EL (cell line): ENCODE measurements at places on chromosomes 13 and 19.

- DNase-seq, result no peak
Measured at GRCh38 chr19:42421101-42421500, 6.1 kb downstream of the LIPE start.

GRCh38 chr13:30730526-30730925 is 4.8 kb upstream of the ALOX5AP start:
- no peak for DNase-seq

- DNase-seq, result no peak
Measured at GRCh38 chr13:73142071-73142470, 83.3 kb downstream of the KLF5 start.

- no peak for DNase-seq
Measured at GRCh38 chr13:76762721-76763120, 123.5 kb downstream of the KCTD12 start.

GRCh38 chr19:44303976-44304568 is 753 bp downstream of the ZNF235 start:
- peak; percentile 54 for DNase-seq

DNA sequence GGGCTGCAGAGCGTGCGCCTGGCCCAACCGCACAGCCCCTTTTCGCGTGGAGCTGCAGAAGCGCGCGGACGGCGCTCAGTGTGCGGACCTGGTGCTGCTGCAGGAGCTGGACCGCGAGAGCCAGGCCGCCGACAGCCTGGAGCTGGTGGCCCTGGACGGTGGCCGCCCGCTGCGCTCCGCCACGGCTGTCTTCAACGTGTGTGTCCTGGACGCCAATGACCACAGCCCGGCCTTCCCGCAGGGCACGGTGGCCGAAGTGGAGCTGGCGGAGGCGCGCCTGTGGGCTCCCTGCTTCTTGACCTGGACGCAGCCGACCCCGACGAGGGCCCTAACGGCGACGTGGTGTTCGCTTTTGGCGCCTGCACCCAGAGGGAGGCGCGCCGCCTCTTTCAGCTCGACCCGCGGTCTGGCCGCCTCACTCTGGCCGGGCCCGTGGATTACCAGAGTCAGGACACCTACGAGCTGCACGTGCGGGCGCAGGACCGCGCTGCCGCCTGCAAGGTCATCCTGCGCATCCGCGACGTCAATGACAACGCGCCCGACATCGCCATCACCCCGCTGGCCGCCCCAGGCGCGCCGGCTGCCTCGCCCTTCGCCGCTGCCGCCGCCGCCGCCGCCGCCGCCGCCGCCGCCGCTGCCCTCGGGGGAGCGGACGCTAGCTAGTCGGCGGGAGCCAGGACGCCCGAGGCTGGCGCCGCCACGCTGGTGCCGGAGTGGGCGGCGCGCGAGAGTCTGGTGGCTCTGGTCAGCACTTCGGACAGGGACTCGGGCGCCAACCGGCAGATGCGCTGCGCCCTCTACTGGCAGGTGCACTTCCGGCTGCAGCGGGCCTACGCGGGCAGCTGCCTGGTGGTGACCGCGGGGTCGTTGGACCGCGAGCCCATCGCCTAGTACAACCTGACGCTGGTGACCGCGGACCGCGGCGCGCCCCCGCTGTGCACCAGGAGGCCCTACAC is 172.2 kb downstream of the OLFM4 start:
- DNase-seq, result peak; percentile 19
